Fibroblast of skin of left quadriceps (primary cell): ENCODE measurements at places on chromosomes 5 and 9.

- no peak for DNase-seq
Measured at GRCh38 chr9:107178293-107178692, 104.8 kb upstream of the RAD23B start.

- DNase-seq: no peak
Measured at GRCh38 chr5:33242277-33242676, 198.5 kb upstream of the TARS1 start.

DNA sequence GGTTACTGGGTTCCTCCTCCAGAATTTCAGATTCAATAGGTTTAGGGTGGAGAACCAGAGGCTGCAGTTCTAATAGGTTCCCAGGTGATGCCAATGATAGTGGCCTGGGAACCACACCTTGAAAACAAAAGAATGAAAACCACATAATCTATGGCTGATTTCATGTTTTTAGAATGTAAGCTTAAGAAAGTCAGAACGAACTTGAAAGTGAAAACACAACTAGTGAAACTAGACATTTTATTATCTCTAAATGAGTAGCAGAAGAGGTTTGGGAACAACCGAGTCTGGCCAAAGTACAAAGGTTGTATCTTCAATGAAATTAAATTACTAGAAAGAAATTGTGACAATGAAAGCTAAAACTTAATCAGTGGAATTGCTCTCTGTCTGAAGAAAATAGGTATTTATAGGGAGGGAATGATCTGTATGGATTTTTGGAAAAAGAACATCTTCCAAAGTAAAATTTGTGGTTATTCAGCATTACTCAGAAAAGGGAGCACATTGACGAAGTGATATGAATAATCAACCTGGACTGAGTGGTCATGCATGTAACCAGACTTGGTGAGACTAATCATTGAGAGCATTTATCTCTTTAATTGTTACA is 24.9 kb upstream of the CEP120 start:
- DNase-seq: no peak

DNA sequence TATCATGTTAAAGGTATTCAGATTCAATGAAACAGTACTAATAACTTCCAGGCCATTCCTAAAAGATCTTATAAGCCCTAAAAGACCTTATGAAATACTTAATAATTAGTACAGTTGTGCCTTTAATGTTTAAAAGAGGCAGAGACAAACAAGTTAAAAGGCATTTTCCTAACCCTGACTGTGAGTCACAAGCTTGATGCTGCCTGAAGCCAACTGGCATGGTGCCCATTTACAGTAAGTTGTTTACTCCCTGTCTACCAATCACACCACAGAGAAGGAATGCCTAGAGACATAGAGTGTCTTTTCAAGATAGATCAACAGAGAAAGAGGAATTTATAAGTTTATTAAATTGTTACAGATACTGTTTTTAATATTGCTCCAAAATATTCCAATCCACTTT is 47.8 kb downstream of the NR3C1 start:
- DNase-seq: peak; percentile 84

GRCh38 chr9:99368341-99369326 is 146.6 kb downstream of the SEC61B start:
- DNase-seq: peak; percentile 69

GRCh38 chr5:103298607-103299188 is 40.1 kb downstream of the MACIR start:
- no peak for DNase-seq

- no peak for DNase-seq
Measured at GRCh38 chr9:112575107-112575506, 88.5 kb downstream of the KIAA1958 start.

GRCh38 chr9:2385746-2386145 is 235.8 kb upstream of the VLDLR start:
- no peak for DNase-seq

DNA sequence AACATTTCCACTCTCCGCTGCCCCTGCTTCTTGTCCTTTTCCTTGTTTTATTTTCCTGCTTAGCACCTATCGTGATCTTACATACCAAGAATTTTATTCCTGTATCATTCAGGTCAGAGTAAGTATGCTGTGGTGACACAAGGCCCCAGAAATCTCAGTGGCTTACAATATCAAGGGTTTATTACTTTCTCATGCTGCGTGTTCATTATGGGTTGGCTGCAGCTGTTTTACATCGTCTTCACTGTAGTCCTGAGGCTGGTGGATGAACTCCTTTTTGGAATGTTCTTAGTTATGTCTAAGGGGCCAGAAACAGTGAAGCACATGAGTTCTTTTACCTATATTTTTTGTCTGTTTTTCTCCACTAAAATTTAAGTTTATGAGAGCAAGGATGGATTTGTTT is 51.2 kb downstream of the FCHO2 start:
- no peak for DNase-seq

- no peak for DNase-seq
Measured at GRCh38 chr9:100619194-100619593, 41.3 kb downstream of the CAVIN4 start.

GRCh38 chr5:51392689-51393199 is 9.5 kb downstream of the ISL1 start:
- DNase-seq: no peak

- DNase-seq: no peak
Measured at GRCh38 chr5:154999865-155000264, 13.7 kb upstream of the KIF4B start.

GRCh38 chr5:24005384-24005783 is 498.0 kb downstream of the PRDM9 start:
- no peak for DNase-seq
